ENCODE measurements at places on chromosomes 4 and X.

DNA sequence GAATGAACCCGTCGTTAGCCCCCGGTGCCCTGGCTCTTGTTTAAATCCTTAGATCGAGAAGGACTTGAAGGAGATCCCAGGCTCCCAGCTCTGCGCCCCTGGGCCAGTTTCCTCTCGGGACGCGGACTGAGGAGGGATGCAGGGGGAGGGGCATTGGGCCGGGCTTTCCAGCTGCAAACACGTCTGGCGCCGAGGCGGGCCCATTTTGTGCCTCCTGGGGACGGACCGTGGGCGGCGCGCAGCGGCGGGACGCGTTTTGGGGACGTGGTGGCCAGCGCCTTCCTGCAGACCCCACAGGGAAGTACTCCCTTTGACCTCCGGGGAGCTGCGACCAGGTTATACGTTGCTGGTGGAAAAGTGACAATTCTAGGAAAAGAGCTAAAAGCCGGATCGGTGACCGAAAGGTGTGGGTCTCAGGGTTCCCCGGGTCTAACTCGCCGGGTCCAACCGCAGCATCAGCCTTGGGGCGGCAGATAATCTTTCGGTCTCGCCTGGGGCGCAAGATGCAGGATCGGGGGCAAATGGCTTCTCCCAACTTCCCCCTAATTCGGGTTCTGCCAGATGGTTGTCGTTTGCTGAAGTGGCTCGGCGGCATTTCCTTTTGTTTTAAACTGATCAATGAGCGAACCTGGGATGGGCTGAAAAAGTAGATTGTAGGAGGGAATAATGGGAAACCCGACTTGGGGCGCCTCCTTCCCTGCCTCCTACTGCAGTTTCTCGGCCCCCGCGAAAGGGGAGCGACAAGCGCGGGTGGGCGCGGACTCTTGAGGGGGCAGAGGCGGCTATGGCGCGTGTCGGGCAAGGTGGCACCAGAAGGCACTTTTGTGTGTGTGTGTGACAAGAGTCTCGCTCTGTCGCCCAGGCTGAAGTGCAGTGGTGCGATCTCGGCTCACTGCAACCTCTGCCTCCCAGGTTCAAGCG, 2.9 kb downstream of the PDGFRA start:
- no peak for DNase-seq

DNA sequence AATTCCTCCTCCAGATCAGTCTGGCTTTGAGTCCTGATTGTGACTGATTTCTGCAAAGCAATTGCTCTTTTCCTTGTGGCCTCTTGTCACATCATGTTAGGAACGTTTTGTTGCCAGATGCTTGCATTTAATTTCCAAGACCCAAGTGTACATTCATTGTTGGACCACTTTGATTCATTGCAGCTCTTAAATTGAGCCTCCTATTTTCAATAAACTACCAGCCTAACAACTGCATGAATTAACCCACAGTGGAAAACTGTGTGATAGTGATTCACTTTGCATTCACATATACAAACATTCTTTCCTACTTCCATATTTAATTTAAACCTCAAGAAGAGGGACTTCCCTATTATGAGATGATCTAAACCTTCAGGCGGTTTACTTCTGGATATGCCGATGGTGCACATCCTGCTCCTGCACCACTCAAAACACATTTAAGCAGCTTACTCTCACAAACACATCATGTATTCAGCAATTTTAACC, 118.4 kb downstream of the AFF1 start:
- DNase-seq = no peak

- no peak for DNase-seq
Observed at GRCh38 chrX:16946971-16947562, 609 bp downstream of the REPS2 start.

GRCh38 chrX:132730726-132731125, 227.7 kb downstream of the HS6ST2 start:
- DNase-seq = no peak

GRCh38 chr4:99625369-99625768, 32.3 kb downstream of the C4orf54 start:
- DNase-seq = no peak

GRCh38 chrX:968148-968965, 244.1 kb downstream of the CRLF2 start:
- no peak for DNase-seq

DNA sequence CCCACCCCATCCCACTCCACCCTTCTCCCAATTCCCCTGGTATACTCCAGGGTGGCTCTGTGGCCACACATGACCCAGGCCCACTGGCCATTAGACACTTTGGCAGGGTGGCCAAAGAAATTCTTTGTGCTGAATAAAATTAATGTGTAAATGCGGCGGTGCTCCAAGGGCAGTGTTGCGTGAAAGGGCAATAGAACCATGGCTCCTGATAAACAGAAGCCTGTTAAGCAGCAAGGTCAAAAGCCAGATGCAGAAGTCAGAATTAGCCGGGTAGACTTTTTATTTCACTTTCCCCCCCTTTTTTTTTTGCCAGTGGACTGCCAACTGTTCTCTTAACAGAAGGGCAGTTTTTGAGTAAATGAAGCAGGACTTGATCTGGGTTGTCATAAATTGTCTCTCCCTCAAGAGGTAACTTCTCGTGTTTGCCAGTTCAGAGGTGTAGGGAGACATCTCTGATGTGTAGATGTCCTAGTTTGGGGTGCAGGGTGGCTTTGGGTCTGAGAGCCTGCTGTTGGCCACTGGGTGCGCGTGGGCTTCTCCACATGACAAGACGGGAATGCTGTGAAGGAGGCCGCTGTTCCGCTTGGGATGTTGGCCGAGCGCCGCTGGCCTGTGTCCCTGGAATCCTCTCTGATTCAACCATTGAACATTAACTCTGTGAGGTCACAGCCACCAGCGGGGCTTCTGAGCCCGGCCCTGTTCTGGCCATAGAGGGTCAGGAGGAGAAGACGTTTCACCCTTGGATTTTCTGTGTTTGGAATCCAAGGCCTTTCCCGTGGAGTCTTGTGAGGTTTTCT, 139.5 kb downstream of the TBL1X start:
- DNase-seq = no peak

- DNase-seq = no peak
Observed at GRCh38 chr4:189828081-189828697, 112.5 kb upstream of the FRG1 start.

GRCh38 chrX:101190736-101191135, 28.9 kb upstream of the DRP2 start:
- DNase-seq = no peak

- DNase-seq = no peak
Observed at GRCh38 chr4:185719500-185719858, 92.5 kb downstream of the SORBS2 start.

GRCh38 chrX:68889249-68889648, 60.4 kb downstream of the EFNB1 start:
- DNase-seq = no peak

DNA sequence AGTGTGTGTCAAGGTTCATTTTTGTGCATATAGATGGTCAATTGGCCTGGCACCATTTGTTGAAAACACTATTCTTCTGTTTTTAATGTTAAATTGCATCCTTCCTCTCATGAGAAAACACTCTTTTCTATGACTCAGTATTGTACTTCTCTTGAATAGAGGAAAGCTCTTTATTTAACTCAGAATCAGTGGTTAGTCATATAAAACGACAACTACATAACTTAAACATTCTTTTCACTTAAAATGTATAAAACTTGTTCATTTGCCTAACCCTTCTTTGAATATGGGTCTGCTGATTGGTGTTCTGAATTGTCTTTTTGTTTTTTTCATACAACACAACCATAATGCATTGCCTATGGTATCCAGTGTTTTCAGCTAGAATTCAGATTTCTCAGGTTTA, 17.2 kb upstream of the MRPL1 start:
- no peak for DNase-seq

- DNase-seq = peak; percentile 68
Observed at GRCh38 chrX:107716816-107717700, 58.5 kb downstream of the TSC22D3 start.

DNA sequence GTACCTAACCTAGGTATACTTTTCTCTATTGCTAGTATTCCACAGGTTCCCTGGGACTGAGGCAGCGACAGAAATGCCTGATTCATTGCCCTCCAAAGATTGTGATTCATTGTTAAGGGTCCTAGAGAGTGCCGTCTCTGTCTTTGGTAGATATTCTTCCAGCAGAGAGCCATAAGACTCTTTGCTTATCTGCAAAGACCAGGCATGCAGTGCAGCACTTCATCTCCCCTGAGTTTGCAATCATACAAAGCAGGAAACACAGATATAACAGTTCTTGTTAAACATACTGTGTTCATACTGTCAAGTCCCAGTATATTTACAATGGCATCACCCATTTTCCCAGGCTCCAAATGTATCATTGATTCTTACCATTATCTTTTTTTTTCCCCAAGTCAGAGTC, 47.7 kb downstream of the KLF8 start:
- no peak for DNase-seq

GRCh38 chrX:30943984-30944383, 54.9 kb upstream of the TAB3 start:
- DNase-seq = no peak

DNA sequence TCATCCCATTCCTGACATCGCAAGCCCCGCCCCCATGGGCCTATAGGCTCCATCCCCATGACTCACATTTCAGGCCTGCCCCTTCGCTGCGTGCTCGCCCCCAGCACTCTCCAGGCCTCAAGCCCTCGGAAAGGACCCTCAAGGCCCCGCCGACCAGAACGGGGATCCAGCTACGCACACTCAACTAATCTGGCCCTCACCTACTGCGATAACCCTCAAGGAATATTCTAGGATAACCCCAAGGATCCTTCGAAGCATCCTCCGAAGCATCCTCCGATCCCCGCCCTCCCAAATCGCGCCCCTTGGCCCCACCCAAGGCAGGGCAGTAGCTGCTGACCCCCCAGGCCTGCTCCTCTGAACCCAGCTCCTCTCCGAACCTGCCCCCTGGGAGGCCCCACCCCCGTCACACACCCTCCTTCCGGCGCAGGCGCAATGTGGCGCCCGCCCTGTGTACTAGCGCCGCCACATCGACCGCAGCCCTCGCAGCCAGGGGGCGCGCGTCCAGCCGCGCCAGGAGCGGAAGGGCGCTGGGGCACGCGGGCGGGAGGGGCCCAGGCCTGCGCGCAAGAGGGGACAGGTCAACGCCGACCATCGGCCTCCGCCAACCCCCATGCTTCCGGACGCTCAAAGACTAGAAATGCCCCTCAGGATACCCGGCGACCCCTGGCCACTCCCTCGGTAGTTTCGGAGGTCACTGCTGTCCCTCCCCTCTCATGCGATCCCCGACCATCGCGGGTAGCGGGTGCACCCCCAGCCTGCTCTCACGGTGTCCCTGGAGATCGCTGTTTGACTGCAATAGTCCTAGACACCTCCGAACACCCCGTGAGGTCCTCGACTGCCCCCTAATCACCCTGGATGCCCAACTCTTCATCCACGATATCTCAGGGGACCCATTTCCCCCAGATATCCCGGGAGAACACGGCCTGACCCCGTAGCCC, 6.4 kb upstream of the MAGIX start:
- peak; percentile 74 for DNase-seq

DNA sequence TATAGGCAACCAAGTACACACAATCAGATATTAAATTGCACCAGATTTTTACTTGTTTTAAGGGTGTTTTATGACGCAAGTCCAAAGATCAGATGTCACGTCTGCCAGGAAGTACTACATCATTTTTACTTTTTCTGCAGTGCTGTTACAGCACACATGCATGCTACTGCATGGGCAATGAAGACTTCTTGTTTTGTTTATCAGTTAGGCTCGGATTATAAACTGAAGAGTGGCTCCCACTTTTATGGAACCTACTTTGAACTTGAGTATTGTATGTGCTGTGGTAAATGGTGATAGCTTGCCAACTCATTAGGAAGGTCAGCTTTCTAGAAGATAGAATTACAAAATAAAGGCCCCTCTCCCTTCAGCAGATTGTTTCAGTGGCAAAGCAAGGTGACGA, 131.6 kb downstream of the CEP135 start:
- DNase-seq = no peak

- DNase-seq = no peak
Observed at GRCh38 chr4:37646247-37646646, 39.9 kb downstream of the RELL1 start.

GRCh38 chr4:119795986-119796578, 167.5 kb upstream of the PDE5A start:
- DNase-seq = no peak

GRCh38 chrX:107521877-107522586, 72.6 kb downstream of the FRMPD3 start:
- no peak for DNase-seq
